ENCODE measurements at places on chromosomes 1 and 21. TPM values are rescaled to one million over a fixed set of nuclear protein-coding genes. Genes with fewer than 3 reads are reported as not detected.

MYOC gene
- total RNA-seq, result not detected

MROH9 gene
- total RNA-seq, result not detected

FAM229A gene
- 30.1 TPM for total RNA-seq

OR2T11 gene
- not detected for total RNA-seq

MROH7 gene
- 0.77 TPM for total RNA-seq

CACNA1S gene
- total RNA-seq, result not detected

C1QA gene
- total RNA-seq, result not detected
